ENCODE measurements at places on chromosomes 7 and 10.

DNA sequence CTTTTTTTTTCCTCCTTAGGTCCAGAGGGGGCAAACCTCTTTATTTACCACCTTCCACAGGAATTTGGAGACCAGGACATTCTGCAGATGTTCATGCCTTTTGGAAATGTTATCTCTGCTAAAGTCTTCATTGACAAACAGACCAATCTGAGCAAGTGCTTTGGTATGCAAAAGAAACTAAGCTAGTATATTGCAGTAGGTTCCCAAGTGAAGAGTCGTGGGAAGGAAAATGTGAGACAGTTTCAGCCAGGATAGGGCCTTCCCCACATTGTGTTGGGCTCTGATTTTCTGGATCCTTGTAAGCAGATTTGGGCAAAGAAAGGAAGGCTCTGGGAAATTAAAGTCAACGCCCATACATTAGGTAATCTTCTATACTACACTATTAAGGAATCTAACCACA lies 285.6 kb downstream of the USP6NL start:
- peaks cover 27% of the 10 kb centered on the region for H3K4me1 ChIP-seq
- no peak overlapping the region for H3K27ac ChIP-seq
- no peak overlapping the region for H3K4me3 ChIP-seq
- H3K36me3 ChIP-seq = no peaks in the 10 kb centered on the region
- H3K27me3 ChIP-seq = no peaks in the 10 kb centered on the region

GRCh38 chr7:147047696-147048095 lies 931.1 kb downstream of the CNTNAP2 start:
- no peaks in the 10 kb centered on the region for H3K36me3 ChIP-seq
- H3K4me1 ChIP-seq = no peaks in the 10 kb centered on the region
- no peak overlapping the region for H3K27ac ChIP-seq
- DNase-seq = no peak

DNA sequence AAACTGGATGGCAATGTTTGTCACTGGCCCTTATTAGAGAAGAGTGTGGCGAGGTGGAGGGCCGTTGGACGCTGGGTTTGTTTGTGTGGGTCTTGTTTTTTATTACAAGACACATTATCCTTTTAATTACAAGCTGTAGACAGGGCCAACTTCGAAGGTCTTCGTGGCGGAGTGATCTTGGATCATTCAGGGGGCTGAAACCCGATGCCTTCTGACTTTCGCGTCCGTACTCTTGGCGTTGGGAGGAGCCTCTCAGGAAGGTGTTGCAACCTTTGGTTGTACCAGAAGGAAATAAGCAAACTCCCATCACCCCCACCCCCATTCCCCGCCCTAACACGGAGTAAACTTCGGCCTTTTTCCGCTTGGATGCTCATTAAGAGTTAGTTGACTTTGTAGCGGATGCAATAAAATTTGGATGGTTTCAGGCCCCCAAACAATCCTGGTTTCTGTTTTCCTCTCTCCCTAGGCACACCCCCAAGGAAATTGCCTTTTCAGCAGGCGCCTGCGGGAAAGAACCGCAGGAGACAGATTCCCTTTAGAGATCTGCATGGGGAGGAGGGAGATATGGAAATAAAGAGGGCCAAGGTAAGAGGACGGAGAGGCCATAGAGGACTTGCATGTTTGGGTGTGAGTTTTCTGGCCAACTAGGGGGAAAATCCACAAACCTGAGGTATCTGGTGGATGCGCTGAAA lies 294.5 kb upstream of the NFE2L3 start:
- H3K4me3 ChIP-seq = peak overlapping the region; percentile 50
- no peaks in the 10 kb centered on the region for H3K27me3 ChIP-seq

DNA sequence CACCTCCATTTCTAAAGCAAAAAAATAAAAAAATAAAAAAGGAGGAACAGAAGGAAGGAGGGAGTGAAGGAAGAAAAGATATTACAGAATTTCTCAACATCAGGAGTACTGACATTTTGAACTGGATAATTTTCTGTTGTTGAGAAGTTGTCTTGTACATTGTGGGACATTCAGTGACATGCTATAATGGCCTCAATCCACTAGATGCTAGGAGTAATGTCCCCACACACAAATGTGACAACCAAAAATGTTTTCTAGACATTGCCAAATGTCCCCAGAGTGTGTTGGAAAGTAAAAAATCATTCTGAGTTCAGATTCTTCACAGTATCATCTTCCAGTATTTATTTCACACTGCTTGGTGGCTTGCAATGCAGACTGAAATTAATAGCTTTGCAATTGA lies 6.5 kb downstream of the ZNF438 start:
- no peaks in the 10 kb centered on the region for H3K4me1 ChIP-seq
- no peak overlapping the region for H3K27ac ChIP-seq
- no peaks in the 10 kb centered on the region for H3K36me3 ChIP-seq
- no peak overlapping the region for H3K4me3 ChIP-seq

GRCh38 chr10:88342733-88343310 lies 240.3 kb downstream of the RNLS start:
- DNase-seq = no peak
- no peaks in the 10 kb centered on the region for H3K4me1 ChIP-seq
- H3K36me3 ChIP-seq = no peaks in the 10 kb centered on the region
- no peaks in the 10 kb centered on the region for H3K27me3 ChIP-seq
- no peak overlapping the region for H3K27ac ChIP-seq

- H3K27ac ChIP-seq = peak overlapping the region; percentile 40
- no peaks in the 10 kb centered on the region for H3K36me3 ChIP-seq
- no peak overlapping the region for H3K4me3 ChIP-seq
These were observed 51.6 kb downstream of the CYCS start for GRCh38 chr7:25073451-25073850.

DNA sequence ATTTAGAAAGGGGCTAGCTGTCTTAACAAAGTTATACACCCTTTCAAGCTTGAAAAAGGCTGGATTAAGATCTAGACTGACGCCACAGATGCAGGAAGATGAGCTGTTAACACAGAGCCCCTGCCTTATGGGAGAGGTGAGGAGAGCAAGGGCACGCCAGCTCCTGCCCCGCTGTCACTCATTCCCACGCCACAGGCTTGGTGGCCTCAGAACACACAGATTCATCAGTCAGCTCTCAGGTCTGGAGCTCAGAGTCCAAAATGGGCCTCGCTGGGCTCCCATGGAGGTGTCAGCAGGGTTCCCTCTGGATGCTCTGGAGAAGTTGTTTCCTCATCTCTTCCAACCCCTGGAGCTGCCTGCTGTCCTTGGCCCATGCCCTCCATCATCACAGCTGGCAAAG lies 554.2 kb downstream of the TCERG1L start:
- H3K4me1 ChIP-seq = no peaks in the 10 kb centered on the region
- no peak overlapping the region for H3K4me3 ChIP-seq
- H3K27me3 ChIP-seq = no peaks in the 10 kb centered on the region
- no peak overlapping the region for H3K27ac ChIP-seq
- H3K36me3 ChIP-seq = no peaks in the 10 kb centered on the region

- peak overlapping the region; percentile 89 for H3K27ac ChIP-seq
- peak overlapping the region; percentile 78 for H3K4me3 ChIP-seq
- no peaks in the 10 kb centered on the region for H3K27me3 ChIP-seq
These were observed 669 bp upstream of the AP5Z1 start for GRCh38 chr7:4774658-4775249.

DNA sequence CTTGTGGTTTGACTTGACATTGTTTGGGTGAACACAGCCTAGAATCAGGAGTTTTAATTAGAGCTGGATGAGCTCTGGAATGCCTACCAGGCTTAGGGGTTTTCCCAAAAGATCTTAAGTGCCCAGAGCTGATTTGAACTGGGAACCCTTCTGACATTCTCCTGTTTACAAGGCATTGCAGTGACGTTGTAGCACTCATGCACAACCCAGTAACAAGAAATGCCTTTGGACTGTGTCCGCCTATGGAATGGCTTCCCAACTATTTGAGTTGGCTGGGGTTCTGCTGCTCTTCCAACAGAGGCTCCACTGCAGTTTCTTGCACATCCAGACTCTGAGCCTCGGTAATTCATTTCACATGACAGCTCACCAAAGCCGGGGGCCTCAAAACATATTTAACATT lies 76.7 kb upstream of the MKX start:
- H3K27ac ChIP-seq = no peak overlapping the region
- no peak overlapping the region for H3K4me3 ChIP-seq
- H3K4me1 ChIP-seq = no peaks in the 10 kb centered on the region
- H3K27me3 ChIP-seq = no peaks in the 10 kb centered on the region

DNA sequence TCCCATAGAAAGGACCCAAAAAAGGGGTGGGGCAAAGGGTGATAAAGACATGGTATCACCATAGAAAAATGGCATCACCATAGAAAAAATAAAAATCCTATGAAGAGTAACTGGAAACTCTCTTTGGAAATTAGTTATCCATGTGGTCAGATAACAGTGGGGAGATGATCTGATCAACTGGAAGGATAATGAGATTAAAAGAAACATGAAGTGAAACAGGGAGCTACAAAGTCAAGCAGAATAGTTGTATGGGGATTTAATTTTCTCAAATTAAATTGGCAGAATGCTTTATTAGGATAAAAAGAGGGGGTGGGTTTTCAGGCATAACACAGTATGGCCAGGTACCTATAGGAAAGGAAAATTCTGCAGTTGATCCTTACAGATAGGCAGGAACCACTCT lies 111.2 kb downstream of the WNT2 start:
- H3K4me1 ChIP-seq = peaks cover 19% of the 10 kb centered on the region
- no peak overlapping the region for H3K4me3 ChIP-seq
- no peak overlapping the region for H3K27ac ChIP-seq

- H3K4me1 ChIP-seq = no peaks in the 10 kb centered on the region
- no peak for DNase-seq
- H3K4me3 ChIP-seq = no peak overlapping the region
- H3K36me3 ChIP-seq = no peaks in the 10 kb centered on the region
- no peak overlapping the region for H3K27ac ChIP-seq
These were observed 380.3 kb downstream of the TCERG1L start for GRCh38 chr10:130931256-130931655.

- DNase-seq = no peak
- H3K27me3 ChIP-seq = no peaks in the 10 kb centered on the region
- no peak overlapping the region for H3K4me3 ChIP-seq
- no peaks in the 10 kb centered on the region for H3K36me3 ChIP-seq
These were observed 169.7 kb downstream of the ITGB1 start for GRCh38 chr10:32788359-32788758.

DNA sequence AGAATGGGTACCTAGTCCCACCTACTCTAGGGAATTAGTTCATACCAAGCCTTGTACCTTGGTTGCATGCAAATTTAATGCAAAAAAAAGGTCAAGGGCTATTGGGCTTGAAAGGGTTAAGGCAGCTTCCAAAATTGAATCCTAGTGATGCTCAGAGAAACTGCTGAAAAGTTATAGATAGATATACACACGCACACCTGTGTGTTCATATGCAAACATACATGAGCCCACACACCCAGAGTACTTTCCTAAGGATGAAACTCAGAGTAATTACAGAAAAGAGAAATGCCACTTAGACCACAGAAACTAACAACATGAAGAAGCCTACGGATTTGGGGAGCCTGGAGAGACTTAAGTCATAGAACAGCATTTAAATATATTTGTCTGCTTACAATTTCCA lies 1.5 kb downstream of the SLC25A13 start:
- H3K36me3 ChIP-seq = peaks cover 10% of the 10 kb centered on the region
- H3K4me3 ChIP-seq = no peak overlapping the region
- no peaks in the 10 kb centered on the region for H3K27me3 ChIP-seq
- no peak overlapping the region for H3K27ac ChIP-seq
- no peak for DNase-seq

DNA sequence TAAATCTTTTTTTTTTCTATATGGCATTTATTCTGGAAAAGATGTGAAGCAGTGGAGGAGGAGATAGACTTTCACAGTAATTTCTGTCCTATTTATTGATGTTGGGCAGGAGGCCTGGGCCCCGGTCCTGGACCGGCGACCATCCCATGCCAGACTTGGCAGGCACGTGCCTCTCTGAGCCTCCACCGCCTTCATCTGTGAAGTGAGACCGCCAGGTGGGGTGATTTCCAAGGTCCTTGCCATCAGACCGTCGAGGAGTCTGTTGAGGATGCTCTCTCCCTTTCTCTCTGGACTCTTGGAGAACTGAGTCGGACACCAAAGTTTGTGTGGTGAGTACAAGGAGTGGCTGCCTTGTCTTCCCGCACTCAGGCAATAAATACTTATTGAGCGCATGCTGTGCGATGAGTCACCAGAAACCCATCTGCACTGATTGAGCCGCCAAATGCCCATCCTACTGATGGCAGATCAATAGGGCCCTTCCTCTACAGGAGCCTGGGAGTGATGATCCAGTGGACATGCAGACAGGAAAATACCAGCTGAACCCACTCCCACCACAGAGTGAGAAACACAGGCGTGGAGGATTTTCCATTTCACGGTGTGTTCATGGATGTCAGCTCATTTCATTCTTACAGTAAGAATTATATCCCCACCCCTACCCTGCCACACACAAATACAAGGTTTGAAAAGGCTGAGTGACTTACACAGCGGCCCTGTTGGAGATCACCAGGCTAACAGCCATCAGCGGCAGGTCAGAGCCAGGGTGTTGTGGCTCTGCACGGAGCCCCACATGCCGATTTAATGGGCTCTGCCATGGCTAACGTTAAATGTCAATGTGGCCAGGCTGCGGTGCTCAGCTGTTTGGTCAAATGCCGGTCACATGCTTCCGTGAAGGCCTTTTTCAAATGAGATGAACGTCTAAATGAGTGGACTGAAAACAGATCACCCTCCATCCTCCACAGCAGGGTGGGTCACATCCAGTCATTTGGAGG lies 11.5 kb upstream of the PRKAG2 start:
- no peaks in the 10 kb centered on the region for H3K4me1 ChIP-seq
- H3K36me3 ChIP-seq = no peaks in the 10 kb centered on the region
- DNase-seq = no peak
- H3K27ac ChIP-seq = no peak overlapping the region
- peaks cover 23% of the 10 kb centered on the region for H3K27me3 ChIP-seq

GRCh38 chr10:49311555-49312236 lies 12.7 kb downstream of the C10orf71 start:
- no peaks in the 10 kb centered on the region for H3K36me3 ChIP-seq
- DNase-seq = no peak
- no peaks in the 10 kb centered on the region for H3K4me1 ChIP-seq
- no peak overlapping the region for H3K4me3 ChIP-seq
- H3K27ac ChIP-seq = no peak overlapping the region

- no peak for DNase-seq
- H3K4me1 ChIP-seq = peaks cover 5% of the 10 kb centered on the region
- H3K36me3 ChIP-seq = peaks cover 7% of the 10 kb centered on the region
- H3K27me3 ChIP-seq = no peaks in the 10 kb centered on the region
- no peak overlapping the region for H3K27ac ChIP-seq
- H3K4me3 ChIP-seq = no peak overlapping the region
These were observed 35.2 kb downstream of the PANK1 start for GRCh38 chr10:89609833-89610346.

DNA sequence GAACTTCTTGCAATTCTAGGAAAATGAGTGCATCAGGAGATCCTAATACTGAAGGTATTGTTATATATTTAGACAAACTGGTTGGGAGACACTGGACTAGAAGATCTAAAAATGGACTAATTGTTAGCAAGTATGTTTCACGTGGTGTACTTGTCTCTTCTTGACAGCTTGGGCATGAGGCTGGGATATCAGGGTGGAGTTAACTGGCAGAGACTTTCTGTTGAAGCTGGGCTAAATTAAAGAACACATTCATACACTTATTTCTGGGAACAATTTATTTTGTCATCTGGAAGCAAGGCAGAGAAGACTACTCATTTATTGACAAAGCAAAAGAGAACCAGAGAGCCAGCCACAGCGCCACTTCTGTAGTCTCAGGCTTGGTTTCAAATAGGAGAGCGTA lies 25.9 kb downstream of the TYW1 start:
- no peak for DNase-seq
- H3K4me1 ChIP-seq = peaks cover 4% of the 10 kb centered on the region
- H3K36me3 ChIP-seq = peaks cover 30% of the 10 kb centered on the region
- H3K27ac ChIP-seq = no peak overlapping the region
- no peaks in the 10 kb centered on the region for H3K27me3 ChIP-seq
- no peak overlapping the region for H3K4me3 ChIP-seq
